ENCODE measurements at places on chromosomes 13 and 19. TPM values are rescaled to one million over a fixed set of nuclear protein-coding genes. Genes with fewer than 3 reads are reported as not detected.

Gene PPP1R15A
- 59.9 TPM for total RNA-seq

Gene FGF9
- total RNA-seq: under 0.01 TPM

Gene SULT2B1
- total RNA-seq: 4.3 TPM

Gene C19orf38
- total RNA-seq: 1.7 TPM

Gene LGALS14
- total RNA-seq: not detected
